T-helper 9 cell (primary cell): ENCODE measurements at places on chromosomes 4 and X.

GRCh38 chr4:84944947-84945346, 21.5 kb downstream of the WDFY3 start:
- no peak for DNase-seq

- no peak for DNase-seq
These were observed 215.6 kb upstream of the GYPA start for GRCh38 chr4:144355811-144356757.

- no peak for DNase-seq
These were observed 1938.9 kb upstream of the TENM3 start for GRCh38 chr4:180304321-180304720.

GRCh38 chrX:119337201-119337600, 61.9 kb upstream of the SLC25A43 start:
- no peak for DNase-seq

DNA sequence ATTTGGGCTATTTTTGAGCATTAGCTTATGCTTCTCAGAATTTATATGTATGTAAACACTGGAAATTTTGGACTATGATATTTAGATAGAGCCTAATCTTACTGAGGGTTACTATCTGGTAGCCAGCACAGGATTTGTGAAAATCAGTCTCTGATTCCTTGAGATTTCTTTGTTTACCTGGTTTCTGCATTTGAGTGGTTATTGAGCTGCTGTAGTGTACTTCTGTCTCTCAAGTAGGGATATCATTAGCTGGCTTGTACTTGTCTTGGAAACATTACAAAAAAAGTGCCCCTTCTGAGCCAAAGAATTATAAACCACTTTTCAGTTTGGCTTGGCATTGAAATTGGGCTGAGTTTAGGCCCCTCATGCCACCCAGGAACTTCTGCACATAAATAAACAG, 49.7 kb downstream of the TLL1 start:
- DNase-seq: no peak

- no peak for DNase-seq
These were observed 959.2 kb downstream of the ADGRL3 start for GRCh38 chr4:62159306-62159705.

DNA sequence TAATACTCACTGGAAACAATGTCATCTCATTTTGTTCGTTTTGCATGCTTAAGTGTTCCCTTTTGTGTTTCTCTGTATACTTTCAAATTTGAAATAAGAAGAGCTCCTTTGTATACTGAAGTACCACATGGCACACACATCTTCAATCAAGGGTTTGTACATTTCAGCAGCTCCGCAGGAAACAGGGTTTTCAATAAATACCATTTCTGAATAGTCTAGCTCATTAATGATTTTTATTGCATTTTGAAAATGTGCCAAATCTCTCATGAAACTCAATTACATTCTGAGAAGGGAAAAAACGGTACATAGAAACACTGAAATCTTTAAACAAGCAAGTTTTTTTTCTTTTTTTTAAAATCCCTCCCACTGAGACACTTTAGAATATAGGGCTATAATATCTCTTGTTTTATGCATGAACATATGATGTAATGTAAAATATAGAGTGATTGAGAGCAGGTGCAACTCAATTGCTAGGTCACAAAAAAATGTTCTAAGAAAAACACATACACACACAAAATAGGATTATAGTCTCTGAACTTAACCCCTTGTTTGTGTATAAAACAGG, 914.2 kb upstream of the PCDH7 start:
- no peak for DNase-seq

- no peak for DNase-seq
These were observed 1161.1 kb downstream of the PCDH18 start for GRCh38 chr4:136371231-136371630.

GRCh38 chrX:148314876-148315275, 185.5 kb upstream of the AFF2 start:
- DNase-seq: no peak
